Gastrocnemius medialis (tissue), 4 donors: ENCODE measurements at places on chromosomes 13 and 19.

DNA sequence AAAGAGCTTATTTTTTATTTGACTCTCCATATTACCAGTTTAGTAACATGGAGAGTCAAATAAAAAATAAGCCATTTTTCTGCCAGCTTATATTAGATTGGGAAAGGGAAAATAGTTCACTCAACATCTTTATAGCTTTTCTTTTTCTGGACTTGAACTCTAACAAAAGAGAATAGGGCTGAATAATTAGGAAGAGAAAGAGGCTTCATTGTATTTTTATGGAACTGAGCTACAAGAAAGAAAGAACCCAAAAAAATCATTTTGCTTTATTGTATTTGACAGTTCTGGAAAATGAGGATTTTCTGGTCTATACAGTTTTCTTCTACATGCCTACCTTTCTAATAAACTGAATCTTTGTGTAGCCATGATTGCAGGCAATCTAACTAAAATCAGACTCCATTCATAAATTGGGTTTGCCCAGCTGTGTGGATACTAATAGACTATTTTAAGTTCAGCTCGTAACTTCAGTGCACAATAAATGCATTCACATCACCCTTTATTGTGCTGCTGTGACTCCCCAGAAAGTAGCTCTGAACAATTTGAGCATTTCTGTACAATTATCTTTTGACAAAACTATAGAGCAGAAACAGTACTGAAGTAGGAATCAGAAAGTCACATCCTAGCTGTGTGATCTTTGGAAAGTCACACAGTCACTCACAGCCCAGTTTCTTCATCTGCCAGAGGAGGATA, 115.3 kb downstream of the STOML3 start:
- DNase-seq: no peak

GRCh38 chr13:27250833-27251165, 559 bp upstream of the RPL21 start:
- no peak for DNase-seq

DNA sequence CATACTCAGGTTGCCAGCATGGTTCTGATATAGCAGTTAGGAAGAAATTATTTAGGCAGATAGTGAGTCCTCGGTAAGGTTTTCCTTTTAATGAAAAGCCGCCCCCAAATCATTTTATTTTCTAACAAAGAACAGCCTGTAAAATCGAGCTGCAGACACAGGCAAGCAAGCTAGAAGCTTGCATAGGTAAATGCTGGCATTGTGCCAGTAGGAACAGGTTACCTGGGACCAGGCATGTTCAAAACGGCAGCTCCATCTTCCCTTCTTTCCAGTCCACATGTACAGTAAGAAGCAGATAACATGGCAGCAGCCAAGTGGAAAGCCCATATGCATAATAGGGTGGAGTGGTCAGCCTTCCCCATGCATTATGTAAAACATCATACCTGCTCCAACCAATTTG, 71.1 kb downstream of the UGGT2 start:
- no peak for DNase-seq

DNA sequence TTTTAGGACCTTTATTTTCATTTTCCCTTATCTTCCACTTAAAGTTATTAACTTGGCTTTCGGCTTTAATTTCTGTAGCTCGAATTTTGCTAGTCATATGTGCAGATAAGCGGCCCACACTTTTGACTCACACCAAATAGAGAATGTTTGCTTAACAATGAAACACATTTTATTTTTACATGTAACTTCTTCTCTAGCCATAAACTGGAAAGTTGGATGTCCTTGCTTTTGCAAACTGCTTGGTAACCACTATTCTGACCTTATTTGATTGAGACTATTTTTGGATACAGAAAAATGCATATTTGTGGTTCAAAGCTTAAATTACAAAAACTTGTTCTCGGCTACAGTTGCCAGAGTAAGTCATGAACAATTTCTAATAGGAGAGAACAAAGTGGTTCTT, 600.0 kb downstream of the KCTD12 start:
- DNase-seq: no peak

GRCh38 chr13:112720814-112721197, 31.0 kb downstream of the ATP11A start:
- DNase-seq: no peak

GRCh38 chr13:21371011-21371410, 88.1 kb downstream of the ZDHHC20 start:
- DNase-seq: no peak

GRCh38 chr19:5364674-5365073, 24.1 kb upstream of the PTPRS start:
- DNase-seq: no peak

- DNase-seq: no peak
These were observed 47.4 kb upstream of the UBAC2 start for GRCh38 chr13:99153219-99153618.

GRCh38 chr13:113142876-113143275, 15.6 kb upstream of the PROZ start:
- DNase-seq: no peak

DNA sequence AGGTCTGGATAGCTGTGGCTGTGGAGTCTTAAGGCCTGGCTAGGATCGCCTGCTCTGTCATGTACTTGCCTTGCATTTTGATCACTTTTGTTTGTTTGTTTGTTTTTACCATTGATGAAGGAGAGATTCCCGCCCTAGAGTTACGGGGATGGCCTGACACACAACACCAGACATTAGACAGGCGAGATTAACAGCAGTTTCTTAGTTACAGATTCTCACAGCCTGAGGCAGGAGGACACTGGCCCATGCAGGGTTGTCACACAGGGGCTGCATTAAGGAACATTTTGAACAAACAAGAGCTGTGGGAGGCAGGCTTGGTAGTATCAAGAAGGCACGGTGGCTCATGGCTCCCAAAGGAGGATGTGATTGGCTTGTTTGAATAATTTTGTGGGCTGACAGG, 291.8 kb downstream of the HS6ST3 start:
- DNase-seq: no peak

DNA sequence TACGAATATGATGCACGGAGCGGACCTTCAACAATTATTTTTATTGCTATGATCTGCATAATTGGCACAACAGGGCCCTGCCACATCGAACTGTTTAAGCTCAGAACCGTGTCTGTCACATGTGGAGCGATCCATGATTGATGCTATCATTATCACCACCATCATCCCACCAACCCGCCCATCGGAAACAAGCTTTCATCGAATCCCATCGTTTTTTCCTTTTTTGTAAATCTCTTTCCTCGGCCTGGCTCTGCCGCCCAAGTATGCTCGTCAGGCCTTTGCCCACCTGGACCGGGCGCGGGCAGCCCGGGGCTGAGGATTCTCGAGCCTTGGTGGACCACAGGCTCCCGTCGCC, 533 bp upstream of the DCAF15 start:
- DNase-seq: no peak
